Stimulated activated CD4-positive, alpha-beta T cell treated with anti-CD3 and anti-CD28 coated beads, Interleukin-1b, Interleukin-23, amount 100 ng/mL, for 24 hours (primary cell): ENCODE measurements at places on chromosomes 1 and 21.

DNA sequence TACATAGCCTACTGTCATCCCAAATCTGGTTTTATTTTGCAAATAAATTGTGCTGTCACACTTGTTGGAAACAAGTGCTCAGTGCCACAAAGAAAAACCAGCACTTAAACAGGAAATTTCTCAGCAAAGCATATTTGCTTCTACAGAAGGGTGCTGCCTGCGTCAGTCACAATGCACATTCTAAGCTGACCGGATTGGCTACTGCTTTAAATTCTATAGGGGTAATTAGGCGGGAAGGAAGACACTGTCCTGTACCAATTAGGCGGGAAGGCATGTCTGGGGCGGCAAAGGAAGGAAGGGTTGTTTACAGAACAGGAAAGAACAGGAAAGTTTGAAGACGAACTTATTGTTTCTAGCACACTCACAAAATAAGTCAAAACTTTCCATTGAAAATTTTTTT is 2.8 kb downstream of the IFI16 start:
- no peak for DNase-seq

DNA sequence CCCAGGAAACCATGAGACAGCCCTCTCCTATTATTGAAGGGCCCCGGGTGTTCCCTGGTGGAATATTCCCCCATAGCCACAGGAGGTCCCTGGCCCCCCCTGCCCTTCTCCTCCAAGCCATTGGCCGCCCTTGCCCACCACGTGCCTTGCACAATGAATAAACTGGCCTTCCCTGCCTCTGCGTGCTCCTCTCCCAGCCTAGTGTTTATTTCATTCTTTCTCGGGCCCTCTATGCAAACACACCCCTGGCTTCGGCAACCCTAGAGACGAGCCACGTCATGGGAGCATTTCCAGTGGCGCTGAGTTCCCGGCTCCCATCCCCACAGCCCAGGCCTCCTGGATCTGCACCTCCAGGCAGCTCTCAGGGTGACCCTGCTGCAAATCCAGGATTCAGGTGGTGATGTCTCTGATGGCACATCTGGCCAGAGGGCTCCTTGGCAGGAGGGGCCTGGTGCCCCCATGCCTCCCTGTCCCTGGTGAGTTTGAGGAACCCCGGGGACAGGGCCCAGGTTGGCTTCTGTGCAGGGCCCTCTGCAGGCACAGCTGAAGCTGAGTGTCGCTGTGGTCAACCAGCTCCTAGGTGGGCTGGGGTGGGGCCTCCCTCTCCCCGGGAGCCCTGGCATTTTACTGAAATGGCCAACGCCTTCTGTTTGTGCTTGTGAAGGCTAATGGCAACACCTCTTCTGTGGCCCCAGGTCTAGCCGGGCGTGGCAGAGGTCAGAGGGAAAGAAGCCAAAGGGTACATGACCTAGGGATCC is 6.2 kb downstream of the KRTAP10-12 start:
- no peak for DNase-seq

- no peak for DNase-seq
These were observed 60.7 kb downstream of the SH3GLB1 start for GRCh38 chr1:86765073-86765472.

- DNase-seq, result no peak
These were observed 189.4 kb downstream of the PBX1 start for GRCh38 chr1:164748253-164748899.

DNA sequence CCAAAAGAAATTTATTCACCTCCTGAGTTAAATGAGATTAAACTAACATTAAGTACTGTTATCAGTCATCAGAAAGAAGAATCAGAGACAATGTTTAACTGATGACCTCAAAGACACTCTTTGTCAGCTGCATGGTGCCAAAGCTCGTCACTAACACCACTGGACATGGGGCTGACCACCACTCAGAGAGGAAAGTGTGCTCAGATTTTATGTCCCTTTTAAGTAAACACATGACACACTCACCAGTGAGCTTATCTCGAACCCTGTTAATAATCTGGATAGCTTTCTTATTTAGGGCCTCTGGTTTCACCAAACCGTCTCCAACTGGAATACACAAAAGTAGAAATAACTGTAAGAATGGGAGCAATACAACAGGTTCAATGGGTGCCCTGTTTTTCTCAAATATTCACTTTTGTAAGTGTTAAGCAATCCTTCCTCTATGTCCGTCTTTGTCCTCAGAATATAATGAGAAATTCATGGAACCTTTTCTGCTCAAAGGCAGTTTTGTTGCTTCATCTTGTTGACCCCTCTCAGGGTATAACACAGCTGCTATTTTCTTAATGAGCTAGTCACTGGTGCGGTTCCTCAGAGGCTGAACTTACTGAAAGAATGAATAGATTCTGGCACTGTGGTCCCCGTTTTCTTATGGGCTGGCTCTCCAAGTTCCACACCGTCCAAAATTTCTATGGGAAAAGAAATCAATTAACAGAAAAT is 9.5 kb upstream of the EXOSC10 start:
- DNase-seq, result no peak

- no peak for DNase-seq
These were observed 53.8 kb downstream of the RWDD3 start for GRCh38 chr1:95287825-95288224.

GRCh38 chr1:54011316-54012007 is 6.5 kb downstream of the LDLRAD1 start:
- no peak for DNase-seq

GRCh38 chr1:174051956-174052355 is 29.8 kb upstream of the RC3H1 start:
- DNase-seq, result no peak

DNA sequence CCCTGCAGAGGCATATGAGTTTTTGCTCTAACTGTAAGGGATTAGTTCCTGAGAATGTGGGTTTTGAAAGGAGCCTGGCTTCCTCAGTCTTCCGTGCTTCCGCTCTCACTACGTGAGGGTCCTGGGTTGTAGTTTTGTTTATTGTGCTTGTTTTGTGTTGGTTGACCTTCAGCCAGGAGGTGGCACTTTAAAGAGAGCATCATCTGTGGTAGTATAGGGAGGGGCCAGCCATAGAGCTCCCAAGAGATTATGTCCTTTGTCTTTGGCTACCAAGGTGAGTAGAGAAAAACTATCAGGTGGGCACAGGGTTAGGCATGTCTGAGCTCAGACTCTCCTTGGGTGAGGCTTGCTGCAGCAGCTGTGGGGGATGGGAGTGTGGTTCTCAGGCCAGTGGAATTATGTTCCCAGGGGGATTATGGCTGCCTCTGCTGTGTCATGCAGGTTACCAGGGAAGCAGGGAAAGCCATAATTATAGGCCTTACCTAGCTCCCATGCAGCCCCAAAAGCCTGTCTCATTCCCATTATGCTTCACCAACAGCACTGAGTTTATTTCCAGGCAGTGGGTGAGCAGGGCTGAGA is 23.5 kb downstream of the CYP4B1 start:
- DNase-seq, result no peak

DNA sequence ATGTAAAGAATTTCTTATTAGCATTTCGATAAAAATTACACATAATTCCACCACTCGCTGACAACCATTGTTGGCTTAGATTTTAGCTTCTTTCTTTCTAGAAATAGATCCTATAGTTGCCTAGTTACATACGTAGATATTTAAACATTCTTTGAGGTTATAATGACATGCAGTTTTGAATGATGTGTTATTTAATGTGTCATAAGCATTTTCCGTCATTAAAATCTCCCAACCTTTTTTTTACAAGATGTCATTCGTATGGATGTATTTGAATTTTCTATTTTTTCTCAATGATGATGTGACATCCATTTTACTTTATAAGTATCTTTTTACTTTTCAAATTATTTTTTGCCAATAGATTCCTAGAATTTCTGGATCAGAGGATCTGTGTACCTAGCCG is 44.7 kb downstream of the SLC37A1 start:
- no peak for DNase-seq

- no peak for DNase-seq
These were observed 12.5 kb upstream of the DNM3 start for GRCh38 chr1:171828794-171829193.

DNA sequence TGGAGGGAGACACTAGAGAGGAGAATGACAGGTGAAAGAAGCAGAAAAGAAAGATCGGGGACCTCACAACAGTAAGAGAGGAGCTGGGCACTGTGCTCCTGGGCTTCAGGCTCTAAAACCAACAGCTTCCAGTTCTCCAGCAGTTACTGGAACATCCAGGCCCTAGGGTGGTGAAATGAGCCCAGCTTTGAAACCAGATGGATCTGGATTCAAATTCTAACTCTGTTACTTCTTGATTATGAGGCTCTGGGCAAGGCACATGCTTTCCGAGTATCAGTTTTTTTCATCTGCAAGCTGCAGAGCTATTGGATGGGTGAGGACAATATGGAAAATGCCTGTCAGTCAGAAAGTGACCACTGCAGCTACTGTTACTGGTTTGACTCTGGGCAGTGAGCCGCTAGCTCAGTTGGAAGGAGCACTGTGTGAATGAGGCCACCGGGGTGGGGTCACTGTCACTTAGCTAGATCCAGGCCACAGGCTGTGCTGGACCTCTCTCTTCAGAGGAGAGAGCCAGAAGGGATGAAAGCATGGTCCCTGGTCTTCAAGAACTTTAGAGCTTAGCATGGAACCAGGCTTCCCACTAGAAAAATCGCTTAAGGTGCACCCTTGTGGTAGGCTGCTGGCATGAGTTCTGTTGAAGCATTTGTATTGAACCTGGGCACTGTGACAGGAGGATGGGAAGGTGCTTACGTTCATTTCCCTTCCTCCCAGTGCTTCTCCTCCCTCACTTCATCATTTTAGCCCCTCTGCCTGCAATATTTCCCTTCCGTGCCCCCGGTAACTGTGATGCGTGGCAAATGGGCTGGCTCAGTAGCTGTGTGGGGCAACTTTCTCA is 12.2 kb downstream of the PLEKHO1 start:
- no peak for DNase-seq

DNA sequence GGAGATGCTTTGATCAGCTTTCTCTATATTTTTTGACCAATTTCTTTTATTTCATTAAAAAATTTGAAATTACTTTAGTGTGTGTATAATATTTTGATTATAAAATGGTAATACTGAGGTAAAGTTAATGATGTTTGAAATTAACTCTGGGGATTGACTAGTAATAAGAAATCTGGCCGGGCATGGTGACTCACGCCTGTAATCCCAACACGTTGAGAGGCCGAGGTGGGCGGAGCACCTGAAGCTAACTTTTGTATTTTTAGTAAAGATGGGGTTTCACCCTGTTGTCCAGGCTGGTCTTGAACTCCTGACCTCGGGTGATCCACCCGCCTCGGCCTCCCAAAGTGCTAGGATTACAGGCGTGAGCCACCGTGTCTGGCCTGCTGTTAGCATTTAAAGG is 17.5 kb downstream of the SCP2 start:
- DNase-seq, result no peak
